ENCODE measurements at places on chromosomes 4 and X.

- no peak for DNase-seq
Measured at GRCh38 chrX:56782791-56783449, 53.9 kb downstream of the NBDY start.

GRCh38 chr4:67393007-67393406 is 152.3 kb downstream of the CENPC start:
- no peak for DNase-seq

DNA sequence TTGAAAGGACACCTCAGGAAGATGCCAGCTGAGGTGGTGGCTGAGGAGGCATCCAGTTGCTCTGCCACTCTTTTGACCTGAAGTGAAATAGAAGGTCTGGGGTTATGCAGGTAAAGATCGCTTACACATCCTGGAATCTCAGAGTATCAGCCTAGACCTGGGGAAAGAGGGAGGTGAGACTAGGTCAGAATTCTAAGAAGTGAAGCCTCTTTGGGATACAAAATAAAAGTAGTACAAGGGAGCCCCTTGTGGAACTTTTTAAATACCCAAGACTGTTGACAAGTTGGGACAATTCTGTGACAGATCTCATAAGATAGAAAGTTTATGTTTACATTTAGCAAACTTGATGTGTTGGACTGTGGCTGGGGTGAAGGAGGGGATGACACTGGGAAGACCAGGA is 263.1 kb downstream of the SPRY1 start:
- no peak for DNase-seq

DNA sequence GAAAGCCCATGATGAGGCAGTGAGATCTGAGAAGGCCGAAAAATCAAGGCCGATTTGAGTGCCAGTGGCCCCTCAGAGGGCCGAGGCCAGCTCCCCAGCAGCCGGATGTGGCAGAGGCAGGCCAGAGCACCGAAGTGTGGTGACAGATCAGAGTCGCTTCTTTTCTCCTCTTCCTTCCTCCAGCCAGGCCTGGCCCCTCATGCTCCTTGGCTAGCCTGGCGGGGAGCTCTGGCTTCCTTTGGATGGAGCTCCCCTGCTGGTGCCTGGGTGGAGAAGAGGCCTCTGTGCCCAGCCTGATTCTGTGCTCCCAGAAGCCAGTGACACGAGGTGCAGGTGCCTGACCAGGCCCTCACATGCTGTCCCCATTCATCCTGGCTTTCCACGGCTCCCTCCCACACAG is 127.2 kb upstream of the PABPC4L start:
- no peak for DNase-seq

- DNase-seq: no peak
Measured at GRCh38 chrX:77771601-77772000, 14.4 kb downstream of the ATRX start.

DNA sequence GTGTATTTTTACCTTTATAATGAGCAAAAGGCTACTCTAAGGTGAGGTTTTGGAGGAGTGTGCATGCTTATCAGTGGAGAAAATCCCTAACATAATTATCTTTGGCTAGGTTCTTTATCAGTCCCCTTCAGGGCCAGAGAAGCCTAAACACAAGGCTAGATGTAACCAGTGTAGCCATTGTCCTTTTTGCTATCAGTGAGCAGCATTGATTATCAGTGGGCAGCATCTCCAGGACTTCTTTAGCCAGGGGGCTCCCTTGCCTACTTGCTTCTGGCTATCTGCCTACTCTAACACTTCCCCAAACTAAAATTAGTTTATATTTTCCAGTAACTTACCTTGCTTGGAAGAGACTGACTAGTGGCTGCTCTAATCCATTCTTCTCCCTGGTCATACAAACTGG is 595.6 kb downstream of the TRAM1L1 start:
- no peak for DNase-seq

GRCh38 chr4:20248155-20248558 is 3.5 kb upstream of the SLIT2 start:
- no peak for DNase-seq

- DNase-seq: peak; percentile 21
Measured at GRCh38 chr4:120718979-120719566, 203.5 kb downstream of the PRDM5 start.
